ENCODE measurements at places on chromosomes 4 and X.

DNA sequence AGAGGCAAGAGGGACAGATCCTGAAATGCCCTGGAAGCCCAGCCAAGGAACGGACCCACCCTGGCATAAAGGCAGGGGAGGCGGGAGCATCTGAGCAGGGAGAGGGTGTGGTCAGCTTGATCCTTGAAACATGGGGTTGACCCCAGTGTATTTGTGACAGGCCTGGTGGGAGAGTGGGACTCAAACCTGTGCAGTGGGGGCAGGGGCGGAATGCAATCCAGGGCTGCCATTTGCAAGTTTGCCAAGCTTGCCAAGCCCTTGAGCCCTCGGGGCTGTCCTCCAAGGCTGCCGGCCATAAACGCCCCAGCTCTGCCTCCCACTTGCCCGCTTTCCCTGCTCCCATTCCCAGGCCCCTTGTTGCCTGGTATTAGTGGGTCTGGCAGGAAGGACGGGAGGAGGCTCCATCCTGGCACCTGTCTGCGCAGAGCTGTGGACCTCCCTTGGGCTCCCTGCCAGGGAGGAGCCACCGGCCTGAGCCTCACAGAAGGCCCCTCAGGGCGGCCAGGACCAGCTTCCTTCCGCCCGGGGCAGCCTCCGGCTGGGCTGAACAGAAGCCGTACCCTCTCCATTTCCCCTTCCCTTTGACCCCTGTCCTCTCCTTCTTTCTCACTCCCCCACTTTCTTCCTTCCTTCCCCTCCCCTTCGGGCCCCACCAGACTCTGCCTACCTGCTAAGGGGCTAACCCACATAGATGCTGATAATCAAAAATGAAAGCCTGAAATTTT is 661 bp downstream of the S100P start:
- peak; percentile 58 for DNase-seq

GRCh38 chr4:159016593-159017024 is 86.3 kb upstream of the RAPGEF2 start:
- DNase-seq: no peak

- DNase-seq: no peak
Measured at GRCh38 chr4:46817806-46818205, 91.2 kb downstream of the COX7B2 start.

DNA sequence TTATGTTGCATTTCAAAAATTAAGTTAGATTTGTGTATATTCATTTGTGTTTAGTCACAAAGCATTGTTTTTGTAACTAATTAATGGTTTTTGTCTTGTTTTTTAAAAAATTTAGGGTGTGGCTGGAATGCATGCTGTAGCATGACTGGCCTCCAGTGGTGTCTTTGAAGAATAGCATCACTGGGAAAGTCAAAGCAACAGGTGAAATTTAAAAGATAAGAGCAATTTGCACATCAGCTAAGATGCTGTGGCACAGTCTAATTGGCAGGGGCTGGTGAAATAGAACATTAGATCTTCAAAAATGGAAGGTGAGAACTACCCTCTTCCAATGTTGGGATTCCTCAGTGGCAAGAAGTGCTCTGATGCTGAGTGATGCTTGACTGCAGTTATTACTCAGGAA is 45.3 kb downstream of the ANK2 start:
- no peak for DNase-seq

DNA sequence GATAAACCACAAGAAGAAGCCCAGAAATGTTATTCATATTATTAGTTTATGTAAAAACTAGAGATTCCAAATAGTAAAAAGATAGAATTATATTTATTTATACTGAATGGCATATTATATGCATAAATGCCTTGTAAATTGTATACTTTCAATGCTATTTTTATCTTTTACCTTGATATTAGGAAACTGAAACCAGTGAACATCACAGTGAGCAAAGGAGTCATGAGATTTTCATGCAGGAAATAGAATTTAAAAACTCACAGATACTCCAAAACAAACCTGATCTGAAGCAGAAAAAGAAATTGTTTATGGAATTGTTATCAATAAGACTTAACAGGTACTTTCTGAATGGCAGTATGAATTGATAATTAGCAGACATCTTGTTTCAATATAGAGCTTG is 207.3 kb upstream of the CENPE start:
- DNase-seq: no peak

GRCh38 chr4:40934676-40935075 is 184.9 kb downstream of the NSUN7 start:
- DNase-seq: no peak

GRCh38 chr4:41154814-41155177 is 59.5 kb downstream of the APBB2 start:
- DNase-seq: no peak

DNA sequence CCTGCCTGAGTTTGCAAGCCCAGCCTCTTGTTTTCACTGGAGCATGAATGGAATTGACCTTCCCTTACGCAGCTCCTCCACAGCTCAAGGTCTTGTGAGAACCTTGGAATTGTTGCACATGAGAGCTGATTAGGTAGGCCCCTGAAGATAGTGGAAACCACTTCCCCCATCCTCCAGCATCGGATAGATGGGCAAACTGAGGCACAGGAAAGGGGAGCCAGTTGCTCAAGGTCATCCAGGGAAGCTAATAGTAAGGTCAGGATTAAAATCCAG is 27.2 kb downstream of the PJA1 start:
- no peak for DNase-seq

DNA sequence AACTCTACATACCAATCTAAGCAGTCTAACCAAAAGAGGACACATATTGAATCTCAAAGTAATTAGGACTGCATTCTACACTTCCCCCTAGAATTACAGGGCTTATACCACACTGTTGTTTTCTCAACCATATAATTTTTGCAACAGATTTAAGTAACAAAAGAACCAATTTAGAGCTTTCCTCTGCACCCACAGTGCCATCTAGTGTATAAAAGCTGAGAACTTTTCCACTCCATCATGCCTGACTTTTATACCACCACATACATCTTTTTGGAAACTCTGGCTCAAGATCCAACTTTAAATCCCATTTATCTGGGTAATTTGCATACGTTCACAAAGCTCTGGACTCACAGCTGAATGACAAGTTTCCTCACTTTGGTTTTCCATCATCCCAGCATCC is 99.5 kb downstream of the EFHC2 start:
- DNase-seq: no peak

DNA sequence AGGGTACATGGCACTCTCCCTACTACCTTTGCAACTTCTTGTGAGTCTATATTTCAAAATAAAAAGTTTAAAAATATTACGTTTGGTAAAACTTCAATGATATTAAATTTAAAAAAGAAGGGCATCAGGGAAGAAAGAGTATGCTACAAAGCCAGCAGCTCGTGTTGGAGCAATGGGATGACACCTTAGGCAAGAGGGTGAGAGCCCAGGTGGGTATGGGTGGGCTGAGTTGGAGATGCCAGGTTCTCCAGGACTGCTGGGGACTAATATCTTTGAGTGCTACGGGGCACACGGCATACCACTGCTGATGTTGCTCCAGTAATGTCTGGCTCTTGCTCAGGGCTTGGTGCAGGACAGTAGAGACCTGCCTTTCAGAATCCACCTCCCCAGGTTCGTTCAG is 132.4 kb downstream of the EVC2 start:
- DNase-seq: no peak

DNA sequence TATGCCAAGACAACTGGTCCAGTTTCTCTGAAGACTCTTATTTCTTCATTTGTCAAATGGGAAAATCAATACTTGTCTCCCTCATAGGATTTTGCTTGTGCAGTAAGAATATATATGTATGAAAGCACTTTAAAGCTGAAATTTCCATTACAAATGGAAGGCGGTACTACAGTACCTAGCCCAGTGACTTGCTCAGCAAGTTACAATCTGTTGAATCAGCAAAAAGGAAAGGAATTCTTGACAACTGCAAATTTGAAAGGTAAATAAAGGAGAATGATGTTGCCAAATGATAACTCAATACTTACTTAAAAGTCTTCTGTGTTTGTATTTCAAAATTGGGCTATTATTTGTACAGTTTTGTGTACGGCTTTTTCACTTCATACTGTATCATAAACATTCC is 71.1 kb downstream of the PKD2 start:
- no peak for DNase-seq

GRCh38 chrX:140503714-140504351 is 1.0 kb downstream of the SOX3 start:
- DNase-seq: no peak

DNA sequence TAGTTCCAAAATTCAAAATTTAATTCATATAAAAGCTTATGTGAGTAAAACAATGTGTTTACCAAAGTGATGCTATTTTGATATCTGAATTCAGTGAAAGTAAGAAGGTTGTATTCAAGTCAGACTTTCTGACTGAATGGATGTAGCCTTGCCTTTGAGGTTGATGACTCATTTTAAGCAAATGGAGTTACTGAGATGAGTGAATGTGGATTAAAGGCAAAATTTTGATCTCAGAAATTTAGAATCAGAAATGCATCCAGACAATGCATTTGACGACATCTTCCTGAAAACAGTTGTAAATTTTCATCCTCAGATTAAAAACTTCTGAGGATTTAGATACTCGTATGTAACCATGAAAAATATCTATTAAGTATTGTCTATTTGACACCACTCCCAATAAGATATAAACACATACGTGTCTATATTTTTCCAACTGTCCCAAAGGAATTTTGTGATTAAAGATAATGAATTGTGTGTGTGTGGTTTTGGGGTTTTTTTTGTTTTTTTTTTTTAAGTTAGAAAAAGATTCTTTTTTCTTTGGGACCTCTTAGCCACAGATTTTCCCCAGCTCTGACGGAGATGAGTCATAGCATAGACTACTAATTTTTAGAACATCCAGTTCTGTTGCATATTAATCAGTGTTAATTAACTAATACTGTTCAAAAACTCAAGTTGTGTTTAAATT is 34.4 kb downstream of the NFKB1 start:
- DNase-seq: no peak

- DNase-seq: no peak
Measured at GRCh38 chr4:142262956-142263355, 583.1 kb downstream of the INPP4B start.

DNA sequence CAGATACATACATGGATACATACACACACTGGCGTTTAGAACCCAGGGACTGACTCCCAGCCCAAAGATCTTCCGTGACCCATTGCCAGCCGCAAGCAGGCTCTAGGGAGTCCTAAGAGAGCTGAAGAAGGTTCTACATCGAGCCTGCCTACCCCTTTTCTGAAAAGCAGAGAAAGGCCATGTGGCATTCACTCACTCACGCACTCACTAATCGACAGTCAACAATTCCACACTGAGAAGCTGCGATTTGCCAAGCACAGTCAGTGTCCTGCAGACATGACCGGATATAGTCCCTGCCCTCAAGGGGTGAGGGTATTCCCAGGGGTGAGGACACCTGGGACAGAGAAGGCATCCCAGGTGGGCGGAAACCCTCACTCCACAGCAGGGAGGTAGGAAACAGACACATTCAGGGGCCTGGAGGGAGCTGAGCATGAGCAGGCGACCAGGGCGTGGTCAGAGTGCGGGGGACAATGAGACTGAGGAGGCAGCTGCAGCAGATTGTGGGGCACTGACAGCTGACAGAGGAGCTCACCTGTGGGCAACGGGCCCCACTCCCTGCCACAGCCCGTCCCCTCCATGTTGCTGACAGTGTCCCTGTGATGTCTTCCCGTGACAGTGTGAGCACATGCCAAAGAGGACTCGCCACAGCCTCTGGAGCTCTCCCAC is 13.2 kb upstream of the MAN2B2 start:
- no peak for DNase-seq

GRCh38 chr4:3362431-3363287 is 69.8 kb downstream of the RGS12 start:
- no peak for DNase-seq

DNA sequence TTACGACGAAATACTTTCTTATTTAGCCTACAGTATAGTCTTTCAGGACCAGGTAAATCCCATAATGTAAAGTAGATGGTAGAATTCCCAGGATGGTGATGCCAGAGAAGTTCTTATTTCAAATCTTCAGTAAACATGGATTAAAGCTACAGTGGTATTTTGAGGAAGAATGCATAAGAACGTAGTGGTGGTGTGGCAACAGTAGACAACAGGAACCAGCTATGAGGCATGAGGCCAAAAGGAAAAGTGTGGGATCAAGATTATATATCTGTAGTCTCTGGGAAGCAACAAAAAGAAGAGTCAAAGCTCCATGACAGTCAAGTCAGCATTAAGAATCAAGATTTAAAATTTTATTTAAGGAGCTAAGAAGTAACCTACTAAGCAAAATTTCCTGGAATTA is 60.2 kb downstream of the METTL14 start:
- no peak for DNase-seq

DNA sequence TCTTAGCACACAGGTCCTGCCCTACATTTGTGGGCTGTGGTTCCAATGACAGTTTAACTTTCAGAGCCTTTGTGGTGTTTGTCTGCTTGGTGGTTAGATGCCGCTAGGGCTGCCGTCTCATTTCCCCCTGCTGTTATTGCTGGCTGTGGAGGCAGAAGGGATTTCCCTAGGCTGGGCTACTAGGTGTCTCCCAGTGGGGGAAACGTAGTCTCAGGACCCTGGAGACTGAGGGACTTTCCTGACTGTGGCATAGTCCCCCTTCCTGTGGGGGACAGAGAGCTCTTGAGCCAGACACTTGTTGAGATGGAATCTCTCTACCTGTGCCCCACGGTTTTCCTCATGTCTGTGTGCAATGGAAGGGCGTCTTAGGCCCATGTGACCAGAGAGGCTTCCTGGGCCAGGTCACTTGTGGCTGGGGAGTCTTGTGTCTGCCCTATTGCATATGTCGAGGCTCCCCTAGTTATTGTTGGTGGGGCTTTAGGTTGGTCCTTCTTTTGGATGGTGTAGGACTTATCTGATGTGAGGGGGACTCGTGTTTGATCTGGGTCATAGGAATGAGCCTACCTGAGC is 68.2 kb downstream of the ARHGAP10 start:
- peak; percentile 69 for DNase-seq

DNA sequence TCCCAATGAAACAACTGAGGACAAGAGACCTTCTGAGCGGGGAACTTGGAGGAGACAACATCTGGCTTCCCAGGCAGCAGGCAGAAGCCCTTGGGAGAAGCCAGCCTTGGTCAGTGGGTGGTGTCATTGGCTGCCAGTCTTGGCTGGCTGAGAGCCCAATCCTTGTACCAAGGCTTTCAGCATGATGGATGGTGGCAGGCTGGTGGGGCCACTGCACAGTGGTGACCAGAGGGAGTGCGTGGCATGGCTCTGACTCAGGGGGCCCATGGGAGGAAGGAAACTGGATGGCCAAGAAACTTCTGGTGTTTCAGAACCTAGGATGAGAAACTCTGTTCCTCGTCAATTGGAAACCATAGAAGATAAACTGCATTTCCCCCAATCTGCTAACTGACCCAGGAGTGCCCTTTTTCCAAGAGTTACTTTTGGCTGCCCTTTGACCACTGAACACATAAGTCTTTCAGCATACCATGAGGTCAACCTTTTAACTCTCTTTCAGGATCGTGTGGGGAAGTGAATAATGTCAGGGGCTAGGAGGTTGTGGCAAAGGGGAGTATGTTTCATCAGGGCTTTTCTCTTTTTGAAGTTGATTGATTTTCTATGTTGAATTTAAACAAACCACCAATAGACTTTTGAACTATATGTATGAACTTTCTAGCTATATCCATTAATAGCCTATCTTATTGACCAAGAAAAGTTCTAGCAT is 60.9 kb downstream of the SOWAHB start:
- DNase-seq: no peak

Measured in activated naive CD4-positive, alpha-beta T cell treated with anti-CD3 and anti-CD28 coated beads, Interleukin-2, amount 10 ng/mL, durations not matched to agents 7 days and 5 days (primary cell).